Breast epithelium (tissue), 4 donors: ENCODE measurements at places on chromosomes 3 and 15.

GRCh38 chr3:191339316-191339917 is 9.1 kb upstream of the UTS2B start:
- no peaks in the 10 kb centered on the region for H3K36me3 ChIP-seq
- no peak overlapping the region for H3K27ac ChIP-seq
- no peak for DNase-seq
- no peak overlapping the region for H3K4me3 ChIP-seq

GRCh38 chr3:181791056-181791955 is 79.6 kb downstream of the SOX2 start:
- no peak for DNase-seq
- H3K4me1 ChIP-seq = no peaks in the 10 kb centered on the region
- no peaks in the 10 kb centered on the region for H3K36me3 ChIP-seq
- no peak overlapping the region for H3K4me3 ChIP-seq

- no peaks in the 10 kb centered on the region for H3K36me3 ChIP-seq
- DNase-seq = no peak
- no peaks in the 10 kb centered on the region for H3K27me3 ChIP-seq
- no peak overlapping the region for H3K4me3 ChIP-seq
These were observed 583.0 kb downstream of the FOXP1 start for GRCh38 chr3:71000483-71000882.

- no peak for DNase-seq
- H3K27me3 ChIP-seq = no peaks in the 10 kb centered on the region
- H3K36me3 ChIP-seq = no peaks in the 10 kb centered on the region
- peak overlapping the region; percentile 86 for H3K27ac ChIP-seq
These were observed 28.5 kb downstream of the KLHDC8B start for GRCh38 chr3:49199900-49200281.

- DNase-seq = no peak
- H3K4me3 ChIP-seq = no peak overlapping the region
- H3K36me3 ChIP-seq = no peaks in the 10 kb centered on the region
- H3K27ac ChIP-seq = no peak overlapping the region
- H3K27me3 ChIP-seq = no peaks in the 10 kb centered on the region
These were observed 230.7 kb downstream of the SHQ1 start for GRCh38 chr3:72617424-72618024.

DNA sequence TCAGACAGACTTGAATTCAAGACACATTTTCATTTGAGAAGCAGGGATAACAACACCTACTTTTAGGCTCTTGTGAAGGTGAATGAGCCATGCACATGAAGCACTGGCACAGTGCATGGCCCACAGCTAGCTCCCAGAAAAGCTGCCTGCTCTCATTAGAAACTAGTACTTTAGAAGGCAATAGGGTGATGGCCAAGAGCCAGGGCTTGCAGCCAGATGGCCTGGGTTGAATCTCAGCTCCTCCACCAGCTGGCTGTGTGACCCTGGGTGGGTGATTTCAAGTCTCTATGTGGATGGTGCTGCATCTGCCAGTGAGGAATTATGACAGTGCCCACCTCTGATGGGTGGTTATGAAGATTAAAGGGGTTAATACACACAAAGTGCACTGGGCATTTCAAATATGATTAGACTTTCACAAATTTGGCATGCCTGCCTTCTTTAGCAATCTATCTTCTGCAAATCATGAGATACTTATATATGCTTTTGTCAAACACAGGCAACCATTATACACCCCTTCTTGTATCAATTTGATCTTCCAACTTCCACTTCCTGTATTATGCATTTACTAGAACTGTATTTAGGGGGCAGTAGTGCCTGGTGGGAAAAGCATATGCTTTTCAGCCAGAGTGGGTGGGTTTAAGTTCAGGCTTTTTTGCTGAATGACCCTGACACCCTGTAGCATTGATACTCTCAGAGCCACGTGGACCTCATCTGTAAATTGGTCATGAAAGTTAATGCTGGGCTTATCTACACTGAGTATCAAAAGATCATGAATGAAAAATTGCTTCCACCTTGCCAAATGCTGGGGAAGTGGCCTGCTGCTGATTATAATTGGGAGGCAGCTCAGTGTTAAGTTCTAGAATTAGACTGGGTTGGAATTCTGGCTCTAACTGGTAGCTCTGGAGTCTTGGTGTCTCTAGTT is 34.7 kb upstream of the RBP1 start:
- no peaks in the 10 kb centered on the region for H3K36me3 ChIP-seq
- H3K27ac ChIP-seq = no peak overlapping the region
- no peaks in the 10 kb centered on the region for H3K4me1 ChIP-seq
- H3K4me3 ChIP-seq = no peak overlapping the region
- no peak for DNase-seq

DNA sequence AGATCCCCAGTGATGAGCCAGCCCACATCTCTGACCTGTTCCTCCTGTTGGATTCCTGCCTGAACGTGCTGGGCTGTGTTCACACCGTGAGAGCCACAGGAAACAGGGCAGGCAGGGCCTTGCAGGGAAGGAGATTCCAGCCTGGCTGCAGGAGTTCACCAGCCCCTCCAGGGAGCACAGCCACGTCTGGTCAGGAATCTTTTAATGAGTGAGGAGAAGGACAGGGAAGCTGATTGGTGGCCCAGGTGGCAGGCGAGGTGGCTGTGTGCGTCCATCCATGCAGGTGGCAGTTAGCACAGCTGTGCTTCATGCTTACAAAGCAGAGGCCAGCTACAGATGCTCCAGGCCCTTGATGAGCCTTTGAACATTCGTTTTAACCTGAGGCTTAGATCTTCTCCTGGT is 10.5 kb downstream of the LRRK1 start:
- no peaks in the 10 kb centered on the region for H3K4me1 ChIP-seq
- H3K36me3 ChIP-seq = no peaks in the 10 kb centered on the region
- peak overlapping the region; percentile 14 for H3K27ac ChIP-seq
- no peaks in the 10 kb centered on the region for H3K27me3 ChIP-seq

- H3K27me3 ChIP-seq = no peaks in the 10 kb centered on the region
- no peak overlapping the region for H3K4me3 ChIP-seq
- no peak for DNase-seq
- no peaks in the 10 kb centered on the region for H3K4me1 ChIP-seq
These were observed 10.7 kb upstream of the BBX start for GRCh38 chr3:107512108-107512507.

GRCh38 chr3:191355406-191355805 is 25.1 kb upstream of the UTS2B start:
- no peak overlapping the region for H3K27ac ChIP-seq
- no peaks in the 10 kb centered on the region for H3K36me3 ChIP-seq
- H3K4me1 ChIP-seq = peaks cover 6% of the 10 kb centered on the region
- no peak for DNase-seq
- H3K27me3 ChIP-seq = no peaks in the 10 kb centered on the region
- no peak overlapping the region for H3K4me3 ChIP-seq

- no peaks in the 10 kb centered on the region for H3K36me3 ChIP-seq
- DNase-seq = no peak
- H3K27me3 ChIP-seq = no peaks in the 10 kb centered on the region
These were observed 54.9 kb downstream of the SPSB4 start for GRCh38 chr3:141105828-141106628.

GRCh38 chr3:187839422-187839821 is 94.2 kb upstream of the BCL6 start:
- H3K4me1 ChIP-seq = no peaks in the 10 kb centered on the region
- no peaks in the 10 kb centered on the region for H3K36me3 ChIP-seq
- H3K4me3 ChIP-seq = no peak overlapping the region
- no peaks in the 10 kb centered on the region for H3K27me3 ChIP-seq

GRCh38 chr15:57328897-57329296 is 47.4 kb upstream of the CGNL1 start:
- H3K4me1 ChIP-seq = no peaks in the 10 kb centered on the region
- H3K36me3 ChIP-seq = no peaks in the 10 kb centered on the region
- no peak overlapping the region for H3K27ac ChIP-seq
- H3K27me3 ChIP-seq = no peaks in the 10 kb centered on the region

DNA sequence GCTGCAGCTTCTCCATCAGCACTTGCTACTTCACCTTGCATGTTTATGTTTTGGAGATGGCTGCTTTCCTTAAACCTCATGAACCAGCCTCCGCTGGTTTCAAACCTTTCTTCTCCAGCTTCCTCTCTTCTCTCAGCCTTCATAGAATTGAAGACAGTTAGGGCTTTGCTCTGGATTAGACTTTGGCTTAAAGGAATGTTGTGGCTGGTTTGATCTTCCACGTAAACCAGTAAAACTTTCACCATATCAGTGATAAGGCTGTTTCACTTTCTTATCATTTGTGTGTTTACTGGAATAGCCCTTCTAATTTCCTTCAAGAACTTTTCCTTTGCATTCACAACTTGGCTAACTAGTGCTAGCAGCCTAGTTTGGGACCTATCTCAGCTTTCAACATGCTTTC is 11.7 kb upstream of the GNAT1 start:
- DNase-seq = no peak
- H3K27me3 ChIP-seq = no peaks in the 10 kb centered on the region
- no peaks in the 10 kb centered on the region for H3K4me1 ChIP-seq
- H3K27ac ChIP-seq = no peak overlapping the region
- no peaks in the 10 kb centered on the region for H3K36me3 ChIP-seq

DNA sequence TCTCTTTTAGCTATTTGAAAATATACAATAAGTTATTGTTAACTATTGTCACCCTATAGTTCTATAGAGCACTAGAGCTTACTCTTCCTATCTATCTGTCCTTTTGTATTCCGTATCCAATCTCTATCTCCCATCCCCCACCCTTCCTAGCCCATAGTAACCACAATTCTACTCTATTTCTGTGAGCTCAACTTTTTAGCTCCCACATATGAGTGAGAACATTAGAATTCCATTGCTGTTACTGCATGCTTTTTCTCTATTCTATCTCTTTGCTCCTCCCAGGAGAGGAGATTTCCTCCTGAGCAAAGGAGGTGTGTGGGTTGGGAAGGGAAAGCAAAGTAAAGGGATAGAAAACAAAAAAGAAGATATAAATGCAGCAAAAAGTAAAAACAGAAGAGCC is 105.6 kb upstream of the SLC4A7 start:
- no peaks in the 10 kb centered on the region for H3K36me3 ChIP-seq
- H3K27me3 ChIP-seq = no peaks in the 10 kb centered on the region
- H3K4me3 ChIP-seq = no peak overlapping the region

DNA sequence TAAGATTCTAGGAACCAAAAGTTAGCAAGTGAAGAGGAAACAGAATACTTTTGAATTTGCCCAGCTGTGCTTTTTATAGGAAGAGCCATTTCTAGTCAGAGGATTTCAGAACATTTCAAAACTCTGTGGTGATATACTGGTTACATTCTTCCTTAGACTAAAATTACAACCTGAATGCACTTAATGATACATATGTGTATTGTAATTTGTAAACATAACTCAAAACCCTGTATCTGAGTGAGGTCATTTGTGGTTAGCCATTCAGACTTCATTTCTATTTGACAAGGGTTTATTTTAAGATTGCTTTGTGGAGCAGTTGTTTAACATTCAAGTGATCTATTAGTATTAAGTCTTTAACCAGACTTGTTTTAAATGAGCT is 59.4 kb upstream of the TRIM71 start:
- DNase-seq = no peak
- no peaks in the 10 kb centered on the region for H3K4me1 ChIP-seq
- no peaks in the 10 kb centered on the region for H3K27me3 ChIP-seq
- H3K36me3 ChIP-seq = no peaks in the 10 kb centered on the region
- H3K27ac ChIP-seq = no peak overlapping the region

GRCh38 chr15:81865850-81866537 is 179.8 kb downstream of the MEX3B start:
- DNase-seq = no peak
- no peaks in the 10 kb centered on the region for H3K4me1 ChIP-seq
- no peaks in the 10 kb centered on the region for H3K36me3 ChIP-seq
- H3K4me3 ChIP-seq = no peak overlapping the region
- no peaks in the 10 kb centered on the region for H3K27me3 ChIP-seq
- H3K27ac ChIP-seq = no peak overlapping the region

- H3K4me1 ChIP-seq = no peaks in the 10 kb centered on the region
- no peaks in the 10 kb centered on the region for H3K27me3 ChIP-seq
- DNase-seq = no peak
- no peak overlapping the region for H3K4me3 ChIP-seq
- no peak overlapping the region for H3K27ac ChIP-seq
- H3K36me3 ChIP-seq = no peaks in the 10 kb centered on the region
These were observed 39.8 kb downstream of the TBL1XR1 start for GRCh38 chr3:177157492-177157891.

DNA sequence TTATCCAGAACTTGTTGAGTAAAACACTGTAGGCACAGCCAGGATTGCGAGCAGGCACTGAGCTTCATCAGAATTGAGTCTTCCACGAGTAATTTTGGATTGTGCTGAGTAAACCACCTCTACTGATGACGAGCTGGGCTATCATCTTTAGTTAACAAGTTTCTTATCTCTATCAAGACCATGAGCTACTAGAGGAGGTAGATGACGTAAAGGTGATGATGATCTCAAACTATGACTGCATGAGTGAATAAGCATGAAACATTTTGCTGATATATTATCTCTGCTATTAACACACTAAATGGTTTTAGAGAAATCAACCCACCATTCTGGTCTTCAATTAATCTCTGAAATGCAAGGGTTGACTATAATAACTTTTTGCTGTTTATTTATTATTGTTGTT is 506.0 kb downstream of the GBE1 start:
- no peak overlapping the region for H3K27ac ChIP-seq
- no peaks in the 10 kb centered on the region for H3K27me3 ChIP-seq

- no peaks in the 10 kb centered on the region for H3K36me3 ChIP-seq
- no peak for DNase-seq
- H3K27ac ChIP-seq = peak overlapping the region; percentile 61
These were observed 15.4 kb upstream of the ZNF774 start for GRCh38 chr15:90336705-90337141.

DNA sequence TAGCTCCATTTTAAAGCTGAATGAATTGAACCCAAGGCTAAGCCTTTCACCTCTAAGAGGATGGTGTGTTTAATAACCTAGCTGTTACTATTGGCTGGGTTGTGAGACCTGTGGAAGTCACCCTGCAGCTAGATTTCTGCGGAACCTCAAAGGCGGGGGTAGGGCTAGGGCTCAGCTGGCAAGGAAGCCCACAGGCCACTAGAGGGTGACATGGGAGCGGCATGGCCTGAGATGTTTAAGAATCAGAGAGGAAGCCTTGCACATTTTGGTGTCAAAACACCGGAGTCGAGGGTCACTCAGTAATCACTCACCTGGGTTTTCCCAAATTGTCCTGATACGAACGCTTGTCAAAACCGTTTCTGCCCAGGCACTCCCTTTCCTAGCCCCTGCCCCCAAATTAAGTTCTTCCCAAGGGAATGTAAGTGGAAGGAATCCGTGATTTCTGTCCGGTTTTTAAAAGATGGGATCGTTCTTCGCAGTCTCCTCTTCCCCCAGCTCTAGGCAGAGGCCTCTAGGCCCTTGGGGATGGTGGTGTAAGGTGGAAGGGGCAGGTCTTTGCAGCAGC is 3.8 kb upstream of the ACAD9 start:
- H3K36me3 ChIP-seq = no peaks in the 10 kb centered on the region
- H3K27me3 ChIP-seq = no peaks in the 10 kb centered on the region
- H3K27ac ChIP-seq = no peak overlapping the region
- no peaks in the 10 kb centered on the region for H3K4me1 ChIP-seq
- H3K4me3 ChIP-seq = no peak overlapping the region

DNA sequence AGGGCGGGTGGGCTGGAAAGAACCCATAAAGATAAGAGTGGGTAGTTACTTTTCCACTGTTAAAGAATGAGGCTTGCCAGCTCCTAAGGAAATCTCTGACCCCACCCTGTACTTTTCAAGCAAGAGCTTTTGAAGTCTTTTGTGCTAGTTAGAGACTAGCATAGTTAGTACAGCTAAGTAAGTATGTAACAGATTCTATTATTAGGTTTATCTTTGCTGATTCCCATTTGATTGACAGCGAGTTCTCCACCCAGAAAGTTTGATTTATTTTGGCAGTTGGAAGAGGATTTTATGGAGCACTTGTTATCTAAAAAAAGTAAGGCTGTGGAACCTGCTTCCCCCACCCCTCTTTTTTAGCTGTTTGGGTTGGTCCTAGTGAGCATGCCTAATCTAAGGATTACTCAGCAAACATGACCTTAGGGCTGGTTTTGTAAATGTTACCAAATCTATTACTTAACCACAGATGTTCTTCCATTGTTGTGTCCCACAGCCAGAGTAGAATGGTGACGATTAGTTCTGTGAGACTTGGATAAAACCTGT is 57.6 kb downstream of the FNDC3B start:
- no peaks in the 10 kb centered on the region for H3K36me3 ChIP-seq
- no peak for DNase-seq
- H3K27me3 ChIP-seq = no peaks in the 10 kb centered on the region
